ENCODE measurements at places on chromosomes 16 and 17.

GRCh38 chr17:20009052-20009301 is 182 bp upstream of the SPECC1 start:
- no peak for DNase-seq

DNA sequence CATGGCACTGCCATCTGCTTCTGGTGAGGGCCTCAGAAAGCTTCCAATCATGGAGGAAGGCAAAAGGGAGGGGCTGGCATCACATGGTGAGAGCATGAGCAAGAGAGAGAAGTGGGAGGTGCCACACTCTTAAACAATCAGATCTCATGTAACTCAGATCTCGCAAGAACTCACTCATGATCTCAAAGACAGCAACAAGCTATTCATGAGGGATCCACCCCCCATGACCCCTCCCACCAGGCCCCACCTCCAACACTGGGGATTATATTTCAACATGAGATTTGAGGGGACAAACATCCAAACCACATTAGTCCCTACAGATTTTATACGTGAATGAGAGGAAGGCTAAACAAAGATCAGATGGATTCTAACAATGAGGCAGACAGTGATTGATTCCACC is 8.9 kb upstream of the TMEM132E start:
- DNase-seq, result no peak

DNA sequence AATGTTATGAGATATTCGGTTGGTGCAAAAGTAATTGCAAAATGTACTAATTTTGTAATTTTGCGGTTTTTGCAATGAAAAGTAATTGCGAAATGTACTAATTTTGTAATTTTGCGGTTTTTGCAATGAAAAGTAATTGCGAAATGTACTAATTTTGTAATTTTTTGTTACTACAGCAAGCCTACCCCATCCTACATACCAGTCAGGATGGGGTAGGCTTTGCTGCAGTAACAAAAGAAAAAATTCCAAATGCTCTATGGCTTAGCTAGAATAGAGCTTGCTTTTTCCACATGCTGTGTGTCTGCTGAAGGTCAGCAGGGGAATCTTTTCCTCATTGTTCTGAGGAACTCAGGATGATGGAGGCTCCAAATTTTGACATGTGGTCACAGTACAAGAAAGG is 83.3 kb upstream of the GPRC5B start:
- no peak for DNase-seq

DNA sequence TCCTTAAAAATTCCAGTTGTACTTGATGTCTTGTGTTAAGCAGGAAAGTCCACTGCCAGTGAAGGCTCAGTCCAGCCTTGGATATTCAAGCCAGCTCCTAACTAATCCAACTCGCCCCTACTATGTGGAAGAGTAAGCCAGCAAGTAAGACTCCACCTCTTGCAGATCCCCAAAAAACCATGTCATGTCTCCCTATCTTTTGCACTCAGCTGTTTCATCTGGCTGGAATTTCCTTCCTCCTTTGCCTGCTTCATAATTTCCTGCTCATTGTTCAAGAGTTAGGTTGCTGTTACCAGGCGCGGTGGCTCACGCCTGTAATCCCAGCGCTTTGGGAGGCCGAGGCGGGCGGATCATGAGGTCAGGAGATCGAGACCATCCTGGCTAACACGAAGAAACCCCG is 37.8 kb downstream of the RBBP6 start:
- DNase-seq, result no peak

- no peak for DNase-seq
Measured at GRCh38 chr17:29368926-29369325, 21.2 kb upstream of the TAOK1 start.

DNA sequence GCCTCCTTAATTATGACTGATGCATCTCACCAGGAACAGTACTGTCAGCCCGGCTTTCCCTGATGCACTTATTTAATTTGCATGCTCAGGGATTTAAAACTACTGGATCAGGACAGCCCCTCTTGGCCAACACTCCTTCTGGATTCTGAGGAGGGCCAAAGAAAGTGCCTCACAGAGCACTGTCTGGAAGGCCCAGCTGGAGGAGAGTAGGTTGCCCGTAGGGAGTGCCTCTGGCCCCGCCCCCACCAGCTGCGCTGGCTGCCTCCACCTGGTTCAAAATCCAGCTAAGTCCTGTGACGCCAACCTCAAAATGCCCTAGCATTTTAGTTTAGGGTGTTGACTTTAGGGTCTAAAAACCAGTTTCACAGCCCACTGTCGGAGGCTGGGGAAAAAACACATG is 49.4 kb upstream of the SREBF1 start:
- no peak for DNase-seq

DNA sequence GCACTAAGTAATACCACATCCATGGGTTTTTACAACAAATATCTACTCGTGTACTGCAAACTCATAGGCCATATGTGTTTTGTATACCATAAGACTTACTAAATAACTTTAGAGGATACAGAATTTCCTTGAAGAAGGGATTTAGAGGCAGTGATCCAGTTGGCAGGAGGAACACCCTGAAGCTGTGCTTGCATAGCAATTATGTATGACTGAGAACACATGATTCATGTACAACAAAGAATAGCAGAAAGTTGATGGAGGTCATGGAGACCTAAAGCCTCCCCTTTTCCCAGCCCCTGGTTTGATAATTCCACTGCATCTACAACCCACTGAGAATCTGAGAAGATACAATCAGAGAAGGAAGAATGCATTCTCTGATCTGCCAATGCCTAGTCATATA is 83.8 kb upstream of the PMFBP1 start:
- DNase-seq, result no peak

- no peak for DNase-seq
Measured at GRCh38 chr16:88915639-88916327, 49.3 kb upstream of the PABPN1L start.

- no peak for DNase-seq
Measured at GRCh38 chr16:77373726-77374125, 61.1 kb downstream of the ADAMTS18 start.

- DNase-seq, result no peak
Measured at GRCh38 chr17:31235110-31235509, 61.9 kb downstream of the OMG start.

DNA sequence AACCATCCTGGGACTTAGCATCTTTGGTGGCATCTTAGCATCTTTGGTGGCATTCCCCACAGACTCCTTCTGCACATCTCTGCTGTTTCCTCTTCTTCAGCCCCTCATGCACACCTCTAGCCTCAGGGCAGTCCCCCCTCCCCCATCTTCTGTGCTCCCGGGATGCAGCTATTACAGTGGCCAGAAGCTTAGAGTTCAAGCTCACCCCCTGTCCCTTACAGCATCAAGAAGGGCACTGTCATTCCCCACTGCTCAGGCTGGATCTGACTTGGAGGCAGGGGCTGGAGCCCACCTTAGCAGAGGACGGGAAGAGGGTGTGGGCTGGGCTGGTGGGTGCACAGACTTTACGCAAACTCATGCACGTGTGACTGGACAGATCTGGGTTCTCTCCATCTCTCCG is 650 bp downstream of the EPN3 start:
- DNase-seq, result no peak

GRCh38 chr17:9009737-9010136 is 11.6 kb upstream of the NTN1 start:
- no peak for DNase-seq

GRCh38 chr17:3802461-3803307 is 1.7 kb upstream of the ITGAE start:
- DNase-seq, result no peak

- DNase-seq, result no peak
Measured at GRCh38 chr16:80025236-80025635, 424.7 kb upstream of the MAF start.

DNA sequence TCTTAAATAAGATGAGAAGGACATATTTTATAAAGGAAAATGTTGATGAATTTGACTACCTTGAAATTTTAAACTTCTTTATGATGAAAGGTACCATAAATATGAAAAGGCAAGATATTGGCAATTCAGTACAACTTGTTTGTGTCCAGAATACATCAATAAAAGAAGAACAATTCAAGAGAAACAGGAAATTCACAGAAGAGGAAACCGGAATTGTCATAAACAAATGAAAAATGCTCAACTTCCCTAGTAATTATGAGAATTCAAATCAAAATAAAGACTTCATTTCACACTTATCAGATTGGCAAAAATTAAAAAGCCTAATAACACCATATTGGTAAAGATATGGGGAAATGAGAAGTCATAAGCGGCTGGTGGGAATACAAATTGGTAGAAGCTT is 54.3 kb downstream of the WSB1 start:
- DNase-seq, result no peak

DNA sequence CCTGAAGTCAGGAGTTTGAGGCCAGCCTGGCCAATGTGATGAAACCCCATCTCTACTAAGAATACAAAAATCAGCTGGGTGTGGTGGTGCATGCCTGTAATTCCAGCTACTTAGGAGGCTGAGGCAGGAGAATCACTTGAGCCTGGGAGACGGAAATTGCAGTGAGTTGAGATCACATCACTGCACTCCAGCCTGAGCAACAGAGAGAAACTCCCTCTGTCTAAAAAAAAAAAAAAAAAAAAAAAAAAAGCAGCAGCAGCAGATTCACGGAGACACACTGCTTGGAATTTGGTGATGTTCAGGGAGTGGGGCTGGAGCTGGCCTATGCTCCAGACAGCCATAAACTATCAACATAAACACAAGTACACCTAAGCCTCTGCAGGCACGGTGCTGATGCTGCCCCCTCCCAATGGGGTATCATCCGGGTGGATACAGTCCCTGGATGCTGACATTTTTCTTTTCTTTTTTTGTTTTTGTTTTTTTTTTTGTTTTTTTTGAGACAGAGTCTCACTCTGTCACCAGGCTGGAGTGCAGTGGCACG is 39.6 kb upstream of the RHOT1 start:
- DNase-seq, result no peak

DNA sequence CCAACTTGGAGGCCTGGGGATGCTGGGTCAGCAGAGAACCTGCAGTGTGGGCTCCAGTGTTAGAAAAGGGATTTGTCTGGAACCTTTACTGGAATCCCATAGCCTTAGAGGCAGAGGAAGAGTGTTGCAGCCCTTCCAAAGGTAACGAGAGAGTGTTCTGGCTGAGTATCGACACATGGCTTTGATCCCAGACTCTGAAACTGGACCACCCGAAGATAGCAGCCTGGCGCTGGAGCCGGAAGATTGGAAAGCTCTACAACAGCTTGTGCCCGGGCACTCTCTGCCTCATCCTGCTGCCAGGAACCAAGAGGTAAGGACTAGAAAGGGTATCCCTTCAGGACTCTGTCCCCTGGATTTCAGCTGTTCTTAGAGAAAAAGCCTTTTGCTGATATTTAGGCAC is 39.7 kb downstream of the REXO5 start:
- DNase-seq, result no peak

DNA sequence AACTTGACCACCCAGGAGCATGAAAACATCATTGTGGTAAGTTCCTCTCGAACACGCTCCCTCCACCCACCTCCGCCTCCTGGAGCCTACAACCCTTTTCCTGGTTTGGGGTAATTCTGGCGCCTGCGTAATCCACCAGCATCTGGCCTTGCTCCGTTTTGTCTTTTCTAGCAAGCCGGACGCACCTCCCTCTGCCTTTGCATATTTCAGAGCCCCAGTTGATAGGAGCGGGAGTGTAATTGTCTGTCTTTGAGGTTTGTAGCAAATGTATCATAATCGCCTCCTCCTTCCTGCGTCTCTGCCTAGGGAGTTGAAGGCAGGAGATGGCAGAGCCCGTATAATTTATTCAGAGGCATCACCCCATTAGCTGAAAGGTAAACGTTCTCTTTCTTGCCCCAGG is 121.3 kb upstream of the PLCG2 start:
- DNase-seq, result no peak

DNA sequence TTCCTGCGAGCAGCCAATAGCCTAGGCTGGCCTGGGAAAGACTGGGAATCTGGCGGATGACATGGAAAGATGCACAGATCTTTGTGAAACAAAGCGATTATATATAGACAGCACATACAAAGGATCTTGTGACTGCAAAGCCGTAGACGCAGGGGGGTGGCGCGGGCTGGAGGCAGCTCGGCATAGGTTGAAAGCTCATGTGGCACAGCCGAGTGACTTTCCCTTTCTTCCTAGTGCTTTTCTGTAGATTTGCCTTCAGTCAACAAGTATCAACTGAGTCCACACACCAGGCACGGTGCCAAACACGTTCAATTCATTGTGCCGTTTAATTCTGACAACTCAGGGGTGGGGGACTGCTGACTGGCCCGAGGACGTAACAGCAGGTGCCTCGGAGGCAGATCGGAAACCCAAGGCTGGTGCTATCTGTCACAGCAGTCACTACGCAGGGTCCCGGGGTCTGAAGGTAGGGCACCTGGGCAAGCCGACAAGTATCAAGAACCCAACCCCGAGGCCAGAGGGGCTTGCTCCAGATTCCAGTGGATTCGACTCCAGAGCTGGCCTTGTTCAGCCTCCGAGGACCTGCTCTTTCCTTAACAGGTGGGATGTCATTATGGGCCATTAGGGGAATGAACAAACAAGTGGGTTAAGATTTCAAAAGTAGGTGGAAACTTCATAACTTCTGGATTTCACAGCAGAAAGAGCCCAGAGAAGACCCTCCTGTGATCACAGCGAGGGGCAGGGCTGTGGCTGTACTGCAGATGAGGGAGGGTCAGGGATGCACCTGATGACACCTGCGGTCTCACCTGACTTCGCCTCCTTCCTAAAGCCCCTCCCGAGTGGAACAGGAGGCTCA is 5.9 kb downstream of the PAM16 start:
- no peak for DNase-seq

DNA sequence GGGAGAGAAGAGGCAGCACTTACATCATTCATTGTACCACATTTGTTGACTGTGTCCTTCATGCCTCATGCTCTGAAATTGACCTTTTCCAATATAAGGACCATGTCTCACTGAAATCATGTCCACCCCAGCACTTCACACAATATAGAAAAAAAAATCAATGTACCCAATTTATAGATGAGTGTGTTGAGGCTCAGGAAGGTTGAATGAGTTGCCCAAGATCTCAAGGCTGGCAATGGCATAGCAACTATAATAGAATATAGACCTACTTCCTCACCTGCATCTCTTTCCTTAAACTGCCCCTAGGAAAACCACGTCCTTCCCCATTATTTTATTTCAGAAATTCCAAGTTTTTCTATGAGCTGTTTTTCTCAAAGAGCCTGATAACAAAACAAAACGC is 912 bp upstream of the VAT1L start:
- no peak for DNase-seq

- DNase-seq, result no peak
Measured at GRCh38 chr17:17708295-17708694, 27.0 kb downstream of the RAI1 start.

- DNase-seq, result no peak
Measured at GRCh38 chr17:79135628-79136405, 61.2 kb downstream of the ENGASE start.

DNA sequence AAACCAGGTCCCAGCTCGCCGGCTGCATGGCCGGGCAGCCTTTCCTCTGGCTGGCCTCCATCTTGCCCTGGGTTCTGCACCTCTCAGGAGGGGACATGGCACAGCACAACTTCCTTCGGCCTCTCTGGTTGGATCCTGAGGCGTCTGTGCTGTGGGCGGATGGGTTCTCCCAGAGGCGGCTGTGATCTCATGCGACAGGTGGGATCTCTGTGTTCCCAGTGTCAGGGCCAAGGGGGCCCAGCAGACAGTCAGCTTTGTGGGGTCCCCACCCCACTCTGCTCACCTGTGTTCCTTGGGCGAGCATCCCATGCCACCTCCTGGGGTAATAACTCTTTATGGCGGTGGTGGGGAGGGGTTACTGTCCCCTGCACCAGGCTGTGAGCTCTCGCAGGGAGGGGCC is 35.8 kb downstream of the FA2H start:
- DNase-seq, result no peak

- peak; percentile 64 for DNase-seq
Measured at GRCh38 chr17:72516772-72517399, 396.1 kb downstream of the SOX9 start.
